ENCODE measurements at places on chromosomes 3 and 15. TPM values are rescaled to one million over a fixed set of nuclear protein-coding genes. Genes with fewer than 3 reads are reported as not detected.
A peak's percentile ranks its signal among the peaks of the same experiment; 100 is the strongest.

DNA sequence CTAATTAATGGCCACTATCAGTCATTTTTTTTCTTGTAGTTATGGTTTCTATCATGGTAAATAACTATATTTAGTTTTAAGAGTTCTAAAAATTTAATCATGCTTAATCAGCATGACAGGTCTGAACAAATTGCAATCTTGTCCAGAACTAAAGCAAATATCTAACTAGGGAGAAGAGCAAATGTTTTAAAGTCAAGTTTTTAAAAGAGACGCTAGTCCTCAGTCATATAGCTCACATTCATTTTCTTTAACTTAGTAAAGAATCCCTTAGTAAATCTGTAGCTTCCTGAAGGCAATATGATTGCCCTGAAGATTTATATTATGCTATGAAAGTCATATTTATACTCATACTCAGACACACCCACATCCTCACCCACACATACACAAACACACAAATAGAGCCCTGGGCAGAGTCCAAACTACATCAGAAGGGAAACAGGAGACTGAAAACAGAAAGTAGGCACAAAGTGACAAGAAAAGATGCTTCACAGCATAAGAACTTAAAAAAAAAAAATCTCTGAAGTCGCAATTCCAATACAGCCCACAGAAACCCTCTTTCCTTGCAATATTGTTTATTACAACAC, 1149.1 kb downstream of the SI start:
- DNase-seq, result no peak

- DNase-seq, result peak; percentile 94
Measured at GRCh38 chr15:83285979-83286553, 1.6 kb upstream of the BNC1 start.

GRCh38 chr3:38331257-38332022, 15.1 kb upstream of the XYLB start:
- DNase-seq, result no peak

- no peak for DNase-seq
Measured at GRCh38 chr15:100829457-100829856, 50.2 kb upstream of the ALDH1A3 start.

- no peak for DNase-seq
Measured at GRCh38 chr3:19543212-19543841, 390.7 kb downstream of the EFHB start.

DNA sequence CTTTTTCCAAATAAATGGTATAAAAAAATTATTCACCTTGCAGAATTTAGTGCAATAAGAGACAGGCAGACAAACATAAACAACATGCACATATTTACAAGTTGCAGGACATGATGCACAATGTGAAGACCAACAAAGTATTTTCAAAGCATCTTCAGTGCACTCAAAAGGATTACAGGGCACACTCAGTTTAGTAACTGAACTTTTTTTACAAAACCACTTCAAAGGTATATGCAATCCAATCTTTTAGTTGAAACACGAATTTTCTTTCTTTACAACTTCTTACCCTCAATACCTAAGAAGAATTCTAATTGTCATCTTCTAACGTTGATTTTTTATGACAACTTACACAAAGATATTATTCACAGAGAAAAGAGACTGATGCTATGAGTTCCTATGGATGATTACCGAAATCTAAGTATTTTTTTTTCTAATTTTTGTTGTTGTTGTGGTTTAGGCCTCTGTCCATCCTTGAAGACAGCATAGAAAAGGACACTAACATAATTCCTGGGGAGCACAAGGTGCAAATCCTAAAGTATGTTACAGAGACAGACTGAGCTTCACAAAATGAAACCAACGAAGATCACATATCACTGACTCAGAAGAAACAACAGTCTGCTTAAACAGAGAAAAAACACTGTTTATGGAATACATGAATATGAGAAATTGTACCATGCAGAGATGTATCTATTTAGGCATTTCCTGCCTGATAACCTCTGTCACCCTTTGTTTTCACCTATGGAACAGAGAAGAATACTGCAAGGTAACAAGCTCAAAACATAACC, 50.3 kb downstream of the ZMAT3 start:
- DNase-seq, result no peak

DNA sequence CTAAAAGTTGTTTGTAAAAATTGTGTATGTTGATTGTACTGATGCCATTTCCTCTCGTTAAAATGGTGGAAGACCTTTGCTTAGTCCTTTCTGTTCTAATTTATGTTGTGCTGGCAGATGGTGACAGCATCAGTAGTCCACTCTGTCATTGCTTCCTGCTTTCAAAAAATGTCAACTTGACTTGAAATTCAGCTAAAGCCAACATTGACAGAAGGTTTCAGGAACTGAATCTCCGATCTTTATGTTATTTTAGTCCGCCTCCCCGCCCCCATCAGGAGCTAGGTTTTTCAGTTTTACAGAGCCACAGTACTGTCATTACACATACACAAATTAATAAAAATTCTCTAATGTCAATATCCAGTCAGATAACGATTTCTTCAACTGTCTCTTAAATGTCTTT, 1.5 kb downstream of the CEP63 start:
- no peak for DNase-seq

- no peak for DNase-seq
Measured at GRCh38 chr3:19485267-19485666, 337.0 kb downstream of the KCNH8 start.

DNA sequence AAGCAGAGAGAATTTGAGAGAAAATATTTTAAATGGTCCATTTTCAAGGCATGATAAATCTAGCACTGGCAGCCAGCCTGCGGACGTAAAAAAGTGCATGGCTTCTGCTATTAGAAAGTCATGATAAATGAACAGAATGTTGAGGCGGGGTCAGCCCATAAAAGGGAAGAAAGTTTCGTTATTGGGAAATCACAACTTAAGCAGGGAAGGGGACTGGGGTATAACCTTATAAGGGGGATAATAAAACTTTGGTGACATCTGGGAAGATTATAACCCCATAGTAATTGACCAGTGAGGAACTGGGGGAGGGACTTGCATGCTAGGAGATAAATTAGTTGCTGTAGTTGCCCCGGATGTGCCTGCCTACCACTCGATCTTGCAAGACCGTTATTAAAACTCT, 88.4 kb upstream of the PLSCR4 start:
- DNase-seq, result no peak

DNA sequence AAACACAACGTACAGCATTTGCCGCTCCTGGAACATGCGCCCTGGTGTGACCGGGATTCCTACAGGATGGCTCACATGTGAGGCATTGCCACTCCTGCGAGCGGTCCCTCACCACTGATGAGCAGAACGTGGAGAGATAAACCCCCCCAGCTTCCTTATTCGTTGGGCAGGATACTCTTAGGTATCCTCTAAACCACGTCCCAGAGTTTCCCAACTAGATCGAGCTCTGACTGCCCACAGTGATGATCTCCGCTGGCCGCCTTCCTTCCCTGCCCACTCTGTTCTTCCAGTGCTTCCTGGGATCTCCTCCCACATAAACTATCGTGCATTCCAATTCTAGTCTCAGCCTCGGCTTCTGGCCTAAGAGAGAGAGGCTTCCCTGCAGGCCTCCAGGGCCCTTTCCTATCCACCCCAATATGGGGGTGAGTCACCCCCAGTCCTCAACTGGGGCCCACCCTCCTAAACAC, 91.8 kb downstream of the TOP2B start:
- no peak for DNase-seq

DNA sequence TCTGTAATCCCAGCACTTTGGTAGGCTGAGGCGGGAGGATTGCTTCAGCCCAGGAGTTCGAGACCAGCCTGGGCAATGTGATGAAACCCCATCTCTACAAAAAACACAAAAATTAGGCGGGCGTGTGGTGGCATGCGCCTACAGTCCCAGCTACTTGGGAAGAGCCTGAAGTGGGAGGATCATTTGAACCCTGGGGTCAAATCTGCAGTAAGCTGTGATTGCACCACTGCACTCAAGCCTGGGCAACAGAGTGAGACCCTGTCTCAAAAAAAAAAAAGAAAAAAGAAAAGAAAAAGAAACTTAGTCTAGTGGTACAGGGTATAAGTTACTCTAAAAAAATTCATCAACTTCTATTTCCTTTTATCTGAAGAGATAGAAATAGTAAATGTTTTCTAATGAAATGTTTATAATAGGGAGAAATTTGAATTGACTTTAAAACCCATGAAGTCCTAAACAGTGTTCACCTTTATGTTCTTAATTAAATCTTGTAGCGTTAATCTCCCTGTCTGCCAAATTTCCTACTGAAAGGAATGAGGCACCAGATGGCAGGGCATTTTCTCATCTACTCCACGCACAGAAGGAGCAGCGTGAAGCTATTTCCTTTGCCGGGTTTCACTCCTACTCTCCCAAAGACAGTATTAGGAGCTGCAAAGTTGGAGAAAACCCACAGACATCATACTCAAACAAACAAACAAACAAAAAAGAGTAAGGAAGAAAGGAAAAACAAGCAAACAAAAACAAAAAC, 1.9 kb downstream of the PCLAF start:
- no peak for DNase-seq

DNA sequence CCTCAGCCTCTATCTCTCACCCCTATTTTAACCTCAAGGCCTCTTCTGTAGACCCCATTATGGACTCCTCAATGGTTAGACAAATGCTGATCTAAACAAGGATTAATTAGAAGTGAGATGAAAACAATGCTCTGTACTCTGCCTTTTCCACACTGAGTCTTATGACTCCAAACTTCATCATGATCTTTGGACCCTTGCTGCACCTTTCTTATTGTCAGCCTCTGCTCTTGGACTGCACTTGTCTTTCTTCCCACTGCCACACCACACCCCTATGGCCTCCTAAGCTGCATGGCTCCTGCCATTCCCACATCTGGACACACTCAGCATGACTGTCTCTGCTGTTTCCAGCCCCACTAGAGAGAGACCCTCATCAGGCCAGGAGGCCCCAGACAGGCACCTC, 348.2 kb downstream of the RORA start:
- no peak for DNase-seq

DNA sequence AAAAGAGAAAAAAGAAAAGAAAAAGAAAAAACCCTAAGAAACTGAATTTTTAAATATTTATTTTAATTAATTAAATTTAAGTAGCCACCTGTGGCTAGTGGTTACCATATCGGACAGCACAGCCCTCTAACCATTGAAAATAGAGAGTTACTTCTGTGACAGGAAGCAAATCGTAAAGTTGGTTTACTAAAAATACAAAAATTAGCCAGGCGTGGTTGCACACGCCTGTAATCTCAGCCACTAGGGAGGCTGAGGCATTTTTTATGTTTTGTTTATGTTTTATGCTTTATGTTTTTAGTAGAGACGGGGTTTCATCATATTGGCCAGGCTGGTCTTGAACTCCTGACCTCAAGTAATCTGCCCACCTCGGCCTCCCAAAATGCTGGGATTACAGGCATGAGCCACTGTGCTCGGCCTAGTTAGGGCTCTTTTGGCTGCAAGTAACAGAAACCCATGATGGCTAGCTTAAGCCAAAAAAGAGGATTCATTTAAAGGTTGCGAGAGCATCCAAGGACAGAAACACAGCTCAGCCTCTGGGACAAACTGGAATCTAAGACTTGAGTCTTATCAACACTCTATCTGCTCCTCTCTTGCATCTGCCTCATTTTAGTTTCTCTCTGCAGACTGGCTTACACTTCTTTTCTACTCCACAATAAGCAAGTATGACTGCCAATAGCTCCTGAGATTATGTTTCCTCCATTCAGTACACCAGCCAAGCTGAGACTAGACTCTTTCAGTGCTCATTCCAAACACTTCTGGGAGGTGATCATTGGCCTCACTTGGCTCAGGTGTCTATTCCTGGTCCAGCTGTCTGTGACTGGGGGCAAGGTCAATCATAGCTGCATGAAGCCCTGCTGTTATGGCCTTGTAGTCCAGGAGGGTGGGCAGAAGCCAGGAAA, 6.8 kb upstream of the SKIL start:
- no peak for DNase-seq

DNA sequence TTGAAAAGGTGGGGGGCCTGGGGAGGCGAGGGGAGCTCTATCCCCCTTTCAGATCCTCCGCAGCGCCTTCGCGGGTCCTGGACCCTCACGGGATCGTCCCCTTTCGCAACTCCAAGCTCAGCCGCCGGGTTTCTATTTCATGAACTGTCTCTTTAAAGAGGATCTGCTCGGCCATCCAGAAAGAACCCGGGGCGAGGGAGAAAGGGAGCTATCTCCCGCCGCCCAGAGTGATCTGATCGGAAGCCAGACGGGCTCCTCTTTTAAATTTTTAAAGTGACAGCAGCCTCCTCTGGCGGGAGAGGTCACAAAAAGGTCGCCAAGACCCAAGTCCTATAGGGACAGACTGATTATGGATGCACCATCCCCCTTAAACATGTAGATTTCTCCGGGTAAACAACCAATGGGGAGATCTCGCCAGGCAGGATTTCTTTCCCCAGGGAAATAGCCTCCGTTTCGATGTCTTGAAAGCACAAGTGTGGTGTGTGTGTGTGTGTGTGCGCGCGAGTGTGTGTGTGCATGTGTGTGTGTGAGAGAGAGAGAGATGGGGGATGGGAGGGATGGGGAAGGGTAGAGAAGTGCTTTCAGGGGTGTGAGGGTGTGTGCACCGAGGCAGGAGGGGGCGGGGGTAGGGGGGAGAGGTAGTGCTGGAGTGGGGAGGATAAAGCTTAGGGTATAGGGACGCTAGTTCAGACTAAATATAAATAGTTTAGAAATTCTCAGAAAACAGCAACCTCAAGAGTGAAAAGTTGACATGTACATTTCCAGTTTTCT, 516.1 kb downstream of the MECOM start:
- DNase-seq, result peak; percentile 78

DNA sequence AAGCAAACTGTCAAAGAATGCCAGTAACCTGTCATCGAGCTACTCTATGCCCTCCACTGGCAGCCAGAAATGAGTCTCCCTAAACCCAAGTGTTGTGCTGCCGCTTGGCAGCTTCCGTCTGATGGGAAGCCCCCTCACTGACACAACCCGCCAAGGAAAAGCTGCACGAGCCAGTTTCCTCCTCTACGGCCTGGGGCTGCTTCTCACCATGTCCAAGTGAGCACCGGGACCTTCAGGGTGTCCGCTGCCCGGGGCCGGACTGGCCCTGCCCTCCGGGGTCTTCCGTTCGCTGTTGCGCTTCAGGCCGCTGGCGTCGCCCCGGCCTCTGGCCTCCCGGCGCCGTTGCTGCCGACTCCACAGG, 490 bp downstream of the TOMM70 start:
- DNase-seq, result no peak

GRCh38 chr3:26623419-26624208, 1.0 kb downstream of the LRRC3B start:
- no peak for DNase-seq

GRCh38 chr3:128352326-128352725, 114.4 kb downstream of the DNAJB8 start:
- no peak for DNase-seq

DNA sequence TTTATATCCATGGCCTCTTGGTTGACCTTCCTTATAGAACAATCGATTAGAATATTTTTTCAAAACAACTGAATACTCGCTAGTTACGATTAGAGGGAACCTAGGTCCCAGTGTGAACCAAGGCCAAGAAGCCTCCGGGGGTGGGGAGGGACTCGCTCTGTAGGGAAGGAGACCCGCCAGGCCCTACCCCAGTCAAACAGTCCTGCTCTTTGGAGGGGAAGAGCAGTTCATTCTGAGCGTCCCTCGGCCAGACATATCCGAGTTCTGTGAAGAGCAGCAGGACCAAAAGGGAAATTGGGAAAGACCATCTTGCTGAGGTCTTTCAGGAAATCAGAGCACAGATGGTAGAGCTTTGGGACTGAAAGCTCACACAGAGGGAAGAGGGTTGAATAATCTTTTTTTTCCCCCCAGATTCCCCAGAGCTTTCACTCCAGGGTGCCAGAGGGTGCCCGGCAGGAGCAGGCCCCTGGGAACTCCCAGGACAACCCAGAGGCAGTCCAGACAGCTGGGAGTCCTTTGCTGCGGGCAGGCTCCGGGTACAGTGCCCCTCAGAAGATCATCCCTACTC, 137.2 kb upstream of the HES1 start:
- no peak for DNase-seq

The CHRM5 gene
- total RNA-seq, result not detected

The COL6A5 gene
- not detected for total RNA-seq

The RAB27A gene
- 12.3 TPM for total RNA-seq

The PLA1A gene
- not detected for total RNA-seq

The VIPR1 gene
- 23.9 TPM for total RNA-seq
